Stimulated activated CD4-positive, alpha-beta T cell treated with anti-CD3 and anti-CD28 coated beads, Interleukin-1b, Interleukin-23, amount 100 ng/mL, for 1 hour (primary cell): ENCODE measurements at places on chromosomes 5 and 9.

DNA sequence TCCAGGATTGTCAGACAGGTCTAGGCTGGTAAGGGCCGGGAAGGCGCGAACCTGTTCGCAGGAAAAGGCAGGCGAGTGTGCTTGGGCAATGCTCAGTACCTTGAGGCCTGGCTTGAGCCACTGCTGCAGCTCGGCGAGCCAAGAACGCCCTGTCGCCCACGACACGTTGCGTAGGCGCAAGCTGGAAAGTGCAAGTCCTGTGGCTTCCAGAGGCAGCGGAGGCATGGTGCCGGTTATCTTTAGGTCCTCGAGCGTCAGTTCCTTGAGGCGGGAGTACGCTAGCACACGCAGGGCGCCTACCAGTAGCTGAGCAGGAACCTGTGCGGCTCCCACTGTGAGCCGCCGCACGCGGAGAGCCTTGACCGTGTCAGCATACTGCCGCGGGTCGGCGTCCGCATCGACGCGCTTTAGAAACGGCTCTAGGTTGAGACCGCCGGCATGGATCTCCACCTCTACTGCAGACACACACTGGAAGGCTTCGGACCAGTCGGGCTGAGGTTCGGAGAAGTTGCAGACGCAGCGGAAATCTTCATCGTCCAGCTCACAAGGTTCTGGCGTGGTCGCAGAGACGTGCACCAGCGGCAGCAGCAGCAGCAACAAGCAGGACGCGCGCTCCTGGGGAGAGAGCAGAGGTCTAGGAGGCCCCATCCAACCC, 482 bp downstream of the CD14 start:
- no peak for DNase-seq

- DNase-seq: no peak
Measured at GRCh38 chr9:132020272-132020671, 59.4 kb downstream of the MED27 start.

GRCh38 chr9:35868933-35869332, 1.3 kb downstream of the OR13J1 start:
- DNase-seq: no peak

DNA sequence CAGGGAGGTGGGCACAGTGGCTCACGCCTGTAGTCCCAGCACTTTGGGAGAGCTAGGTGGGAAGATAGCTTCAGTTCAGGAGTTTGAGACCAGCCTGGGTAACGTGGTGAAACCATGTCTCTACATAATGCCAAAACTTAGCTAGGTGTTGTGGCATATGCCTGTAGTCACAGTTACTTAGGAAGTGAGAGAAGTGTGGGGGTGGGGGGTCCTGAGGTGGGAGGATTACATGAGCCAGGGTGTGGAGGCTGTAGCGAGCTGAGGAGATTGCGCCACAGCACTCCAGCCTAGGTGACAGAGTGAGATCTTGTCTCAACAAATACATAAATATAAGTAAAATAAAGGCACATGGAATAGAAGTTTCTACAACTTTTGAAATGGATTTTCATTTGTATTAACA, 23.1 kb downstream of the VCAN start:
- DNase-seq: no peak

GRCh38 chr9:22285066-22285465, 161.6 kb upstream of the DMRTA1 start:
- DNase-seq: no peak

DNA sequence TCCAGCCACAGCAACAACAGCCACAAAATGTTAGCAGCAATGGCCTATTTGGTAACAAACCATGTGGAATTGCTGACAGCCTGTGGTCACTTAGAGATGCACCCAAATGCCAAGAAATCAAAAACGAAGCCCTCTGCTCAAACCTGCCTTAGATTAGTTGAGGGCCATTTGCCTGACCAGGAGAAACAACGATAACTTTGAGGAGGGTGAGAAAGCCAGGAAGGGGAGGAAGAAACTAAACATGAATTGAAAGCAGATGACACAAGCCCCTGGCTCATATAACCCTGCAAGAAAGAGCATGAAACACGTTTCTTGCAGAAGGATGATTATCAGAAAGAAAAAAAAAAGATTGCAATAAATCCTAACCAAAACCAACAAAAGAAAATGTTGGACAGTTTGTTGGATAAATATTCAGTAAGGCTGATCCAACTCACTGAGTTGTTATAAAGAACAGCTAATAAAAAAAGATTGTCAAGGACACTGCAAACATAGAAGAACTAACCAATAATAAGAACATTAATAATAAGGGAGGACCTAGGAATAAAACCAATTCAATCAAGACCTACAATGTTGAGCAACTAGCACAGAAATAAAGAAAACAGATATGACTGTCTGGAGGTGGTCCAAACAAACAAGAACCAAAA, 140.5 kb upstream of the SLC30A5 start:
- no peak for DNase-seq

GRCh38 chr5:30450153-30450552, 743.3 kb upstream of the CDH6 start:
- no peak for DNase-seq

GRCh38 chr9:69317081-69317480, 7.9 kb upstream of the ENTREP1 start:
- DNase-seq: no peak

- no peak for DNase-seq
Measured at GRCh38 chr5:140015706-140016105, 27.4 kb downstream of the NRG2 start.

GRCh38 chr5:56640763-56641406, 174.5 kb upstream of the MAP3K1 start:
- no peak for DNase-seq

- DNase-seq: no peak
Measured at GRCh38 chr9:38681747-38682227, 38.1 kb downstream of the FAM240B start.

- no peak for DNase-seq
Measured at GRCh38 chr5:132199116-132199680, 28.5 kb downstream of the P4HA2 start.

GRCh38 chr9:120768247-120768646, 25.0 kb downstream of the FBXW2 start:
- no peak for DNase-seq

DNA sequence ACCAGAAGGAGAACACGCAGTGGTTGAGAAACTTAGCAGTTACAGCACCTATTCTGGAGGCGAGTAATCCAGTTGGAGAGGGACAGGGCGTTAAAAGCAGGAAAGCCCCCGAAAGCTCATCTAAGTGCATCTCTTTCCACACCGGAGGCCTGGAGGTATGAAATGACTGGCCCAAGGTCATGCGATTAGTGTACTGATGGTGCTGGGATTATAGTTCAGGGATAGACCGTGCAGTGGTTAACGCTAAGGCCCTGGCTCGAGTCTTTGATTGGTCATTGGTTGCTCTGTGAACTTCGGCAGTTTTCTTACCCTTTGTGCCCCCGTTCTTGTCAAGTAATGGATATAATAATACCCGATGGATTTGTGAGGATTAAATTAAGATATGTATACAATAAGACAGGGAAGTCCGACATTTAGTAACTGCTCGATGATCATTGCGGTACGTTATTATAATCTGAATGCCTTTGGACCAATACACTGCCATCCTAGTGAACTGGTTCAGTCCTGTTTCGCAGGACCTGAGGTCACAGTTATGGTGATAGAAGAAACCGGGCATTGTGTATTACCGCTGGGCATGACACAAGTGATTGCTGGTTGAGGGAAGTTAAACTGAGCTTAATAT, 960 bp downstream of the CANX start:
- no peak for DNase-seq

- no peak for DNase-seq
Measured at GRCh38 chr9:135273008-135273407, 185.5 kb downstream of the OLFM1 start.

DNA sequence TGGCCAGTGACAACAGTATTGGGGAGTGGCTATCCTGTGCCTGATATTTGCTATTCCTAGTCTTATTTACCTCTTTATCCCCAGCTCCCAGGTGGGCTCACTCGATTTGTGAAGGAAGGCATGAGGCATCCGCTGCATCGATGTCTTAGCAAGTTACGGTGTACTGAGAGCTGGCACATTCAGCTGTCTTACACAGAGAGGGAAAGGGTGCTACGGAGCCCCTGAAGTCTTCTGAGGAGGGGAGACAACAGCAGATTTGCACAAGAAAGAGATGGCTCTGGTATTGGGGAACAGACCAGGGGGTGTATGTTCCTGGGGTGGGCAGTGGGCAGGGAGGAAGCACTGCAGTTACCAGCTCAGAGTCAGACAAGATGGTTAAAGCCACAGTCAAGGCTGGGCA, 172.6 kb downstream of the FGF18 start:
- no peak for DNase-seq

GRCh38 chr9:93097511-93098201, 1.6 kb downstream of the CARD19 start:
- no peak for DNase-seq

DNA sequence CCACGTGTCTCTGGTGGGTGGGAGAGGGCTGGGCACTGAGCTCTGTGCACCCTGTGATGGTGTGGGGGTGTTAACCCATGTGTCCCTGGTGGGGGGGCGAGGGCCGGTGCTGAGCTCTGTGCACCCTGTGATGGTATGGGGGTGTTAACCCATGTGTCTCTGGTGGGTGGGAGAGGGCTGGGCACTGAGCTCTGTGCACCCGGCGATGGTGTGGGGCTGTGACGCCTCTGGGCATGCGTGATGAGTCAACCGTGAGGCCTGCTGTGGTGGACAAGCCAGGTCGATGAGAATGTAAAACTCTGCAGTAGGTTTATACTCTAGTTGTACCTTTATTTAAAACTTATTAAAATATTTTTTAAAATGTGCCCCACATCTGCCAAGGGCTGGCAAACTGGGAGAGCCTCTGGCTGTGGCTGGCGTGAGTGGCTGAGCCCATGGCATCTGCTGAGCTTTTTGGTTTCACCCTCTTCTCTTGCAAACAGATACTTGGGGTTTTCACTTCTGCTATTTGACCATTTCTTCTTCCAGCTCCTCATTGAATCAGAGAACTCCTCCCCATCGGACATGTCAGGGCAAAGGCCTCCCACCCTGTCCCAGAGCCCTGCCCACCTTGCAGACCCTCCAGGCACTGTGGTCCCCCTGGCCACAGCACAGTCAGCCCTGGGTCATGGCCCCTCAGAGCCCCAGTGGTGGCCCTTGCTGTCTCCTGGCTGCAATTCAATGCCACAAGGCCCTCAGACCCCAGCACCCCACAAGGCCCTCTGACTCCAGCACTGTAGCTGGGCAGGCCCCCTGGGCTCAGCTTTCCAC, 18.5 kb upstream of the EXOC3 start:
- DNase-seq: no peak

GRCh38 chr5:180787711-180788431, 14.7 kb downstream of the MGAT1 start:
- no peak for DNase-seq

GRCh38 chr5:58793888-58794657, 211.2 kb downstream of the RAB3C start:
- DNase-seq: no peak

- DNase-seq: no peak
Measured at GRCh38 chr9:74499111-74499601, 2.0 kb downstream of the RORB start.

GRCh38 chr9:35518981-35519679, 29.2 kb downstream of the RUSC2 start:
- DNase-seq: no peak

DNA sequence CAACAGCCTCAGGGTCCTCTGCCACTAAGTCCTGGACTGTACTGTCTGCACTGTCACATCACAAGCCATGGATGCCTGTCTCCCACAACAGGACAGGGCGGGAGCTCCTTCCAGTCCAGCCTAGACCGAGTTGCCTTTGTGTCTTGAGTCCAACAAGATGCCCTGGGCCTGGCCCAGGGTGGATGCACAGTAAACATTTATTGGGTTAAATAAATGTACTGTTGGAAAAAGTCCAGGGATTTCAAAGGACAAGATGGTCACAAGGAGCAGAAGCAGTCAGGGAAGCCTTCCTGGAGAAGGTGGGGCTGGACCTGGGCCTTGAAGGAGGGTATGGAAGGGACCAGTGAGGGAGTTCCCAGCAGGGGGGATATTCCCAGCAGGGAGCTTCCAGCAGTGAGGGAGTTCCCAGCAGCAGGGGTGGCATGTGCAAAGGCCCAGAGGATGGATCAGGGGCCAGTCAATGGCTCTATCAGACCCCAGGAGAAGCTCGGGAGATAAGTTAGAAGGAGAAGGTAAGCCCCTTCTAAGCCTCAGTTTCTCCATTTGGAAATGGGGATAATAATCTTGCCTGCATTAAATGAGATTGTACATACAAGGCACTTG, 72.7 kb upstream of the NEURL1B start:
- no peak for DNase-seq

DNA sequence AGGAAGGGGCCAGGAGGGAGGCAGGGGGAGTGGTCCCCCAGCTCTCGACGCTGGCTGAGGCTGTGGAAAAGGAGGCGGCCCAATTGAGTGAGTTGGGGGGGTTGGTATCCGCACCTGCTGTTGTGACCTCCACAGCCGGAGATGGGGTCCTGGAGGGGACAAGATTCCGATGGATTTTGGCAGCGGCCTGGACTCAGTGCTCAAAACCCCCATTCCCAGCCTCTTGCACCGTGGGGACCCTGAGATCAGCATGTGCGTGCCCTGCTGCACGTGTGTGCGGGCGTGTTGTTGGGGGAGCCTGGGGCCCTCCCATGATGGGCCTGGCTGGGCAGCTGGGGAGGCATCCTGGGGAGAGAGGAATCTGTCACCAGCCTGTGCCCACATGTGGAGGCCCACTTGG, 15.0 kb downstream of the CNTFR start:
- DNase-seq: no peak

DNA sequence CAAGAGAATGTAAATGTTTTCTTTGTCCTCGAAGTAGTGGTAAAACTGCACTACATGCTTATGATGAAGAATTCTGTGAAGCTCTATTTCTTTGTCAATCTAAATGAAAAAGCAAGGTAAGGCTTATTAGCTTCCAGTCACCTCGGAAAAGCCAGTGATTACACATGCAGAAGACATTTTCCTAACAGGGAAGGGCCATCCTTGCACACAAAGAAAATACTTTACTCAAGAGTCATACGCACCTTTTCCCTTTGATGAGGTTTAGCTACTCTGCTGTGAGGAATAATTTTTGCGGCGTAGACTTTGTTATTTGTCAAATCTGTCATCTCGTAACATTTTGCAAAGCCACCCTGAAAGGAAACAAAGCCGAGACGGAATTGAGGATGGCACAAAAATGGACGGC, 1.1 kb downstream of the PLK2 start:
- DNase-seq: no peak

DNA sequence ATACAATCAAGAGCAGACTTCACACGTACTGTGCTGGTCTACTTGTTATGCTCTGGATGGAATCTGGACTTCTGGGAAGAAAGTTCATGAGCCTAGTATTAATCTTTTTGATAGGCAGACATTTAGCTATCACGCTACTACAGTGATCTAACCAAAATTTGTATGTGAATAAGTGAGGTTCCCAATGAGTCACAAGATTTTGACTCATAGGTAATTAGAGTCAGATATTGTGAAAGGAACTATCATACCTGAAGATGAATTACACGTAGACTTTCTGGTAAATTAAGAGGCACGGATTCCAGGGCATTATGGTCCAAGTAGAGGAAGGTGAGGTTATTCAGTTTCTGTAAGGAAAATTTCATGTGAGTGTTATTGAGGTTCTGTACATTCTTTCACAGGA, 18.4 kb downstream of the OGN start:
- no peak for DNase-seq

GRCh38 chr5:132385326-132386105, 16.0 kb downstream of the SLC22A5 start:
- no peak for DNase-seq
